Stimulated activated CD4-positive, alpha-beta T cell treated with anti-CD3 and anti-CD28 coated beads, Interleukin-4, amount 100 ng/mL, for 4 hours (primary cell): ENCODE measurements at places on chromosomes 4 and X.
A peak's percentile ranks its signal among the peaks of the same experiment; 100 is the strongest.

GRCh38 chr4:153333874-153334273 is 10.6 kb upstream of the MND1 start:
- DNase-seq = no peak

GRCh38 chrX:147875866-147876596 is 35.7 kb upstream of the FMR1 start:
- DNase-seq = no peak

GRCh38 chr4:155564086-155564485 is 102.6 kb upstream of the GUCY1A1 start:
- no peak for DNase-seq

- DNase-seq = no peak
Observed at GRCh38 chr4:94669672-94670664, 87.8 kb upstream of the BMPR1B start.

DNA sequence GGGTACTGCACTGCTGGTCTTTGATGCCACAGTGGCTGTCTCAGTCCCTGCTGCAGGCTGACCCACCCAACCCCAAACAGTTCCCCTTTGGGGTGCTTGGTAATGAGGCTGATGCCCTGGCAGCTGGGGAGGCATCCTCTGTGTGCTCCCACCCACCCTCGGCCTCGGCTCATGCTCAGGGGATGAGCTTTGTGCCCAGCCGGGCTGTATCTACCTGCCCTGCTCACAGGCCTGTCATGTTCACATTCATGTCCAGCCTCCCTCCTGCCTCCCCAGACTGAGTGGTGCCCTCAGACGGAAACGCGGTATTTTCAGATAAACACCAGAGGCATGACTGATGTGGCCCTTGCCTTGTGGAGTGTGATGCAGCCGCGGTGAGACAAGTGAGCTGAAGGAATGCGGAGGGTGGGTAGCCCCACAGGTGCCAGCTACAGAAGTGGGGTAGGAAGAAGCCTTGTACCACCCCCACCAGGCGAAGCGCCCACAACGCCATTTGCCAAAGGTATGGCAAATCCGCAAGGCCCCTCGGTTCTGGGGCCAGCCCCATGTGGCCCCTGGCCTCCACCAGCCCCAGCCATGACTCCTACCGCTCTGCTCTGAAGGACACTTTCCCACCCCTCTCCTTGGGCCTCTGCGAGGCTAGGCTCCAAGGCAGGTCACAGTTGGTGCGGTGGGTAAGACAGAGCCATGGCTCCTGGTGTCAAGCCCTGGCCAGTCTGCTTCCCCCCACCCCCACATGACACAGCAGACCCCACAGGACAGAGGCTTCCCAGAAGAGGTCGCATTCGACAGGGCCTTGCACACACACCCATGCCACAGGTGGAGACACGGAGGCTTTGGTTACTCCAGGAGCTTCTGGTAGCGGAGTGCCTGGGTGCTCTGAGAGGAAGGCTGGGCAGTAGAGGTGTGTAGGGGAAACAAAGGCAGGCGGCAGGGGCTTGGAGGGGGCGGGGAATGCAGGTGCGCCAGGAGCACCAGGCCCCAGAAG is 1.8 kb upstream of the RENBP start:
- no peak for DNase-seq

DNA sequence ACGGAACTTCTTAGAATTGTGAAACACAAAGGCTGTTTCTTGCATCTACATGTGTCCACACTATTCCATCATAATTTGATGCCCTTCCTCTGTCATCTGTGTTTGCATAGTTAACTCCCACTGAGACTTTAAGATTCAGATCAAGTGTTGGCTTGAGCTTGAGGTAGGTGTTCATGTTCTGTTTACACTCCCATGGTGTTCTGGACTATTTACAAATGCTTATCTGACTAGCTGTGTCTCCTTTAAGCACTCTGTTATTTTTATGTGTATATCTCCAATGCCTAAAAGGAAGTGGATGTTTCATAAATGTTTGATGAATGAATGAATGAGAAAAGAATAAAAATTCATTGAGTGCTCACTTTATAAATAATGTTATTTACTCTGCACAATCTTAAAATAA is 622.7 kb downstream of the RAB28 start:
- no peak for DNase-seq

DNA sequence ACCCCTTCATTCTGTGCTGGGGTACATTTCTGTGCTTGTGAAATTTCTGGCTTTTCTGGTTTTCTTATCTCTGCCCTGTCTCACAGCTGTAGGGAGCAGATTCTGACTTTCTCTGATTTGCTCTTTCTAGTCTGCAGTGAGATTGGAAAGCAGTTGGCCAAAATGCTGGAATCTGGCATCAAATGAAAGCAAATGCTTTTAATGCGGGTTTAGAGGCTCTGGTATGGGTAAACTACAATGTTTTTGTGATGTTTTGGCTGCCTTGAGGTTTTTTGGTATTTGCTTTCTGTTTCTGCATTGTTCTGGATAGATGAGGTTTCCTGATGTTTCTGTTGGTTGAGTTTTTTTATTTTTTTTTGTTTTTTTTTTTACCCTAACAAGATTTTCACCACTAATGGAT is 23.8 kb downstream of the SMIM20 start:
- DNase-seq = no peak

- no peak for DNase-seq
Observed at GRCh38 chr4:91990726-91991125, 313.0 kb upstream of the GRID2 start.

DNA sequence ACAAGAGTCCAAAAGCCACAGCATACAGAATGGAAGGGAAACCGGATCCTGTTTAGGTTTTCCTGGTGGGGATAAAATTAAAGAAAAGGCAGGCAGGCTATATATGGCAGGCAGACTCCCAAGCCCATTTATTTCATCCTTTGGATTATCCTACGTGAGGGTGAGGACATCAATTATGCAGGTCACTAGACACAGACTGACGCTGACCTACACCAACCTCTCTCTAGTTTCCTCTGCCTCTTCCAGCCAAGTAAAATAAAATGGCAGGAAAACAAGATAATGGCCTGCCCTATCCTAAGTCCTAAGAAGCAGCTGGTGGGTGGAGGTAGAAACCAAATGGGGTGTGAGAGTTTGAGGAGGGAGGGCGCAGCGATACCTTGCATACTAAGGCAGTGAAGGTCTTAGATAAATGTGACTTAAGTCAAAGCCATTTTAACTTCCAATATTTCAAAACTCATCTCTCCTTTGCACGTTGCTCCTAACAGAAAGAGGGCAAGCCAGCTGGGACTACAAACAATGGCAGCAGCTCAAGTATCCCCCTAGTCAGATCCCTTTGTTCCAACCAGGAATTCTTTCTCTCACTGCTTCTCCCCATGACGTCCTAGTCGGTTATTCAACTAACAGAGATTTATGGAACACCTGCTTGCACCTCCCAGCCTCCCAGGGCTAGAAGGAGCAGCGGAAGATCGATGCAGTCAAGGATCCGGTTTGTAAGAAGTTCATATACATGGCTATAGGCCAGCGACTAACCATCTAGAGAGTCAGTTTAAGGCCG is 72.8 kb downstream of the IRF2 start:
- no peak for DNase-seq

GRCh38 chrX:11759172-11759460 is 1.1 kb downstream of the MSL3 start:
- no peak for DNase-seq

DNA sequence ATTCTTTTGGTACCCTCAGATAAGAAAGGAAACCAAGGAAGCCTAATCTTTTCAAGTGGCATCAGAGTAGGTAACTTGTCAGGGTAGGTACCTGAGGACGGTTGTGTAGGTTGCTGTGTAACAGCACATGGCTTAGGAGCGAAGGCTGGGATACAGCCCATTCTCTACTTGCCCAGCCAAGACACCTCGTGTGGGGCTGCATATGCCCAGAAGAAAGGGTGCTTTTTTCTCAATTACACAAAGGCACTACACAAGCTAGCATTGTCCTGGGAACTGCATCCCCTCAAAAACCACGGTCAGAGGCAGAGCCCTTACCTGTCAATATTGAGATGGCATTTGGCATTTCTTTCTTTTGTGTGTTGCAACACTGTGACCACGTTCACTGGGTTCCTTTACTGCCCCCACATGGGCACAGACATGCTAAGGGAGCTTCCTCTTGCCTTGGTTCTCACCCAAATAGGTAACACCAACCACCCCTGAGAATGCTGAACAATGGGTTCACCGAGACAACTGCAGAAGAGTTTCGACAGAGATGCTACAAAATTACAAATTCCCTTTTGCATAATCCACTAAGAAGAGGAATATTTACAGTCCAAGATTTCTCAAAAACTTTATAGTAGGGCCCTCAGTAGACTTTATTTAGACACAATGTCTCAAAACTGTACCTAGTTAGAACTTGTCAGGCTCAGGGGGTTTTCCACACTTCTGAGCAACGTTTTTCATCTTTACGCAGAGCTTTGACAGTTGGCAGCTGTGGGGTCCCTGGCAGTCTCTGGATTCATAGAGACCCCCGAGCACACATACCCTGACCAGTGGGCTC is 35.8 kb upstream of the TNIP3 start:
- no peak for DNase-seq

DNA sequence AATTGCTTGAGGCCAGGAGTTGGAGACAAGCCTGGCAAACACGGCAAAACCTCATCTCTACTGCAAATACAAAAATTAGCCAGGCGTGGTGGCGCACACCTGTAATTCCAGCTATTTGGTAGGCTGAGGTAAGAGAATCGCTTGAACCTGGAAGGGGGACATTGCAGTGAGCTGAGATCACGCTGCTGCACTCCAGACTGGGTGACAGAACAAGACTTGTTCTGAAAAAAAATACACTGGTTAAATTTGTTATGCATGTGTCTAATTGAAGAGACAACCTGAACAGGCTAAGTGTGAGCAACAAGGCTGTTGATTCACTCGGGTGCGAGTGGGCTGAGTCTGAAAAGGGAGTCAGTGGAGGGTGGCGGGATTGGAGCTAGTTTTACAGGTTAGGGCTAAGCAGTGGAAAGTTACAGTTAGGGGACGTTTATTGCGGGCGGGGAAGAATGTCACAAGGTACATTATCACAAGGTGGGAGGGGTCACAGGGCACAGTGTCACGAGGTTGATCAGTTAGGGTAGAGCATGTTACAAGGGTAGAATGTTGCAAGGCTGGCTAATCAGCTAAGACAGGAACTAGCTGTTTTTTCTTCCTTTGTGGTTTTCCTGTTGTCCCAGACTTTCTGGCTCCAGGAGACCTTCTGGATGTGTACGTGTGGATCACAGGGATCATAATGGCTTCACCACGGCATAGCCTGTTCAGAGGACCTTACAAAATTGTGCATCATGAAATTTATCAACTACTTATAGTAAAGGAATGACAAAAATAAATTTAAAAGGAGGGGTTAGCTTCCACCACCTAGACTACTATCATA is 115.8 kb downstream of the NAA11 start:
- DNase-seq = no peak

- DNase-seq = no peak
Observed at GRCh38 chr4:116180157-116180601, 905.2 kb downstream of the TRAM1L1 start.

GRCh38 chr4:83217721-83218522 is 66.7 kb downstream of the COQ2 start:
- DNase-seq = peak; percentile 10

DNA sequence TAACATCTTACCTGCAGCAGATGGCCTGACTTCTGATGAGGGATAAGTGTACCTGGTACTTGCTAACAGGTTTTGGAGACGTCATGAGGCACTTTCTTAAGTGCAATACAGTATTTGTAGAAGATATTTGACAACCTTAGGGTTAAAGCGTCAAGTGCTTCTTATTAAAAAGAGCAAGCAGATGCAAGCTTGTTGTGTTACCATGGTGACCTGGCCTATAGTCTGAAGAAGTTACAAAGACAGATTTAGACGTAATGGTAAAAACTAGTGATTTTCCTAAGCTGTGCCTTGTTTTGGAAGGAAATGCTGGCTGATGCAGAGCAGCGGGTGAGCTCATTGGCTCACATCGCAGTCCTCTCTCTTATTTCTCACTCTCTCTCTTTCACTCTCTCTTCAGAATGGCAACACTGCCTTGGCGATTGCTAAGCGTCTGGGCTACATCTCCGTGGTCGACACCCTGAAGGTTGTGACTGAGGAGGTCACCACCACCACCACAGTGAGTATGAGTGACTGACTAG is 243.6 kb downstream of the ANK2 start:
- DNase-seq = no peak

DNA sequence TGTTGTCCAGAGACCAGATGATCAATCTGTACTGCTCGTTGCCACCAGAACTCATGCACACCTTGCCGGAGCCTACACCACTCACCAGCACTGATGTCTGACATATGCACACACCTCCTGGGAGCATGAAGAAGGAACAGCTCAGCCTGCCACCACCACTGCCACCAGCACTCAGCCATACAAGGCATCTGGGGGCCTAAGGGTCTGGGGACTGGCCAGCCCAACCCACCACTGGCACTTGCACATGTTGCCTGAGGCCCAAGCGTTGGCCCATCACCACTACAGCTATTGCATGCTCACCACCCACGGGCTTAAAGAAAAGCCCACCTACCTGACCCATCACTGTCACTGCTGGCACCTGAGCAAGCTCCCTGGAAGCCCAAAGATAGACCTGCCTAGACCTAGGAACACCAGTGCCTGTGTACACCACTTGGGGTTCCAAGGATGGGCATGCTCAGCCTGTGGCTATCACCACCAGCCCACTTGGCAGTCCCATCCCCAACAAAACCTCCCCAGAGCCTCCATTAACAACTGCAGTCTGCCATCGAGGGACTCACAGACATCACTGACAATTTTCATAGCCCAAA is 174.3 kb upstream of the GRID2 start:
- DNase-seq = no peak

- no peak for DNase-seq
Observed at GRCh38 chrX:79573760-79574159, 206.6 kb upstream of the ITM2A start.

DNA sequence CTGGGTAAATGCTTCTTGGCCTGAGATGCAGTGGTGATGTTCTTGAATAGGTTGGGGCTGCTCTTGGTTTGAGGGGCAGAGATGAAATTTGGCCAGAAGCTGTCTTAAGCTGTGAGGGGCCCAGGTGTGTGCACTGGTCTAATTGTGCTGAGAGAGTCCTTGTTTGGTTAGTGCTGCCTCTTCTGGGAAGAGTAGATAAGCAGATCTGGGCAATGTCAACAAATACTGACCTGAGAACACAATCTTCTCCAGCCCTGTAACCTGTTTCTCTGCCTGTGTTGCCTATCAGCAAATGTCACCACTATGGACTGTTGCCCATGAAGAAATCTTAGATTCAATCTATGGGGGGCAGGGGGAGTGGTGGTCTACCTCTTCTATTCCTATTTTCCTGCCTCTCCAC is 17.2 kb upstream of the USP27X start:
- no peak for DNase-seq
